ENCODE measurements at places on chromosomes 16 and 17. TPM values are rescaled to one million over a fixed set of nuclear protein-coding genes. Genes with fewer than 3 reads are reported as not detected.

The EPX gene
- total RNA-seq: 0.19 TPM

The KCNJ16 gene
- total RNA-seq: 281 TPM

The CDRT15 gene
- not detected for total RNA-seq

The VPS9D1 gene
- total RNA-seq: 24.4 TPM

The CIITA gene
- 50.5 TPM for total RNA-seq

The MMP25 gene
- 1.7 TPM for total RNA-seq

The ADGRG1 gene
- 351 TPM for total RNA-seq

DNA sequence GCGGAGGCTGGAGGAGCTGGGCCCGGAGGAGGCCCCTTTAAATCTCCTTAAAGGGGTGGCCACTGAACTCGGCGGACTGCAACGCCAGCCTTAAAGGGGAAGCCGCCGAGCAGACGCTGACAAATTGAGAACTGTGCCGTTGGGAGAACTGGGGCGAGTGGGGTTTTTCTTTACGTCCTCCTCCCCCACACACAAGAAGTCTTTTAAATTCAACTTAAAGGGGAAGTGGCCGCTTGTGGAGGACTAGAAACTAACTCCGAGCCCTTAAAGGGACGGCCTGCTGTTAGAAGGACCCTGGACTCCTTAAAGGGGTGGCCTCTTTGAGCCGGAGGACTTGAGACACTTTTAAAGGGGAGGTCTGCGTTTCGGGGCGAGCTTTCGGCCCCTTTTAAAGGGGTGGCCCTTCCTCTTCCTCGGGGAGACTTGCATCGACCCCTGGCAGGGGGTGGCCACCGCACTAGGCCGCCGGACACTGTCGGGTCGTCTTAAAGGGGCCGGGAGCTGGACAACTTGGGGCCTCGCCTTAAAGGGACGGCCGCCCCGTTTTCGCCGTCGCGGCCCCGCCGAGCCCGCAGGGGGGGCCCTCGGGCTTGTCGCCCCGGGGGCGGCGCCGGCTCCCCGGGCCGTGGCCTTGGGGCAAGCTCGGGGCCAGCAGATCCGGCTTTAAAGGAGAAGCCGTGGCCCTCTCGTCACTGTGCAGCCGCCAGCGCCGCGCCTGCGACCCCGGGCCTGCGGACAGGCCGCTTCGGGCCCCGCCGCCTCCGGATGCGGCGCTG is 688 bp downstream of the FBRS start:
- peak overlapping the region; percentile 94 for H3K4me3 ChIP-seq
- H3K27me3 ChIP-seq: no peaks in the 10 kb centered on the region
- H3K36me3 ChIP-seq: peaks cover 13% of the 10 kb centered on the region
- peaks cover 3% of the 10 kb centered on the region for H3K4me1 ChIP-seq
- H3K27ac ChIP-seq: peak overlapping the region; percentile 100

DNA sequence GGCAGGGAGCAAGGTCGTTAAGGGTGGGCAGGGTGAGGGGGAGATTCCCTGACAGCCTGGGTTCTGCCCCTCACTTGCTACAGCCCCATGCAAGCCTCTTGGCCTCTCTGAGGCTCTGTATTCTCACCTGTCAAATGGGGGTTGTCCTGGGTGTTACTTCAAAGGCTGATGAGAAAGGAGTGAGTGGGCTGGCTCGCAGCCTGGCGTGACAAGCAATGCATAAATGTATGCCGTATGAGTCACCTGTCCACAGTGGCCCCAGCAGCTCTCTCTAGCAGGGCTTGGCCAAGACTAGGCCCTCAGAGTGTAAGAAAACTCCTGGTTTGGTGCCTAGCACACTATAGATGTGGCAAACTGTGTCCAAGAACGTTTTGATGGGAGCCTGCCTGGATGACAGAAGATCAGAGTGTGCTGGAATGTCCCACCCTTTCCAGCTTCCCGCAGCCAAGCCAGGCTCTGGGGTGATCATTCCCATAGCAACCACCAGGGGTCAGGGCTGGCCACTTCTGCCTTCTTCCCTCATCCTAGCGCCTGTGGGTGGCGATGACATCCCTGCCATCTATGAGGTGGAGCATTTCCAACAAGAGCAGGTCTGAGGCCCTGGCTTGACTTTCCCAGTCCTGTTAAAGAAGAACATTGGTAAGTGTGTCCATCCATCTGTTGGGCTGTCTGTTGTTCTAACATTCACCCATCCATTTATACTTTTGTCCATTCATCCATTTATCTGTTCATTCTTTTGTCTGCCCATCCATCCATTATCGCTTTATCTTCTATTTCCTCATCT is 37.2 kb upstream of the ADGRG1 start:
- H3K4me1 ChIP-seq: peaks cover 6% of the 10 kb centered on the region
- H3K27ac ChIP-seq: no peak overlapping the region
- peak; percentile 88 for DNase-seq
- H3K27me3 ChIP-seq: no peaks in the 10 kb centered on the region
- H3K36me3 ChIP-seq: no peaks in the 10 kb centered on the region

DNA sequence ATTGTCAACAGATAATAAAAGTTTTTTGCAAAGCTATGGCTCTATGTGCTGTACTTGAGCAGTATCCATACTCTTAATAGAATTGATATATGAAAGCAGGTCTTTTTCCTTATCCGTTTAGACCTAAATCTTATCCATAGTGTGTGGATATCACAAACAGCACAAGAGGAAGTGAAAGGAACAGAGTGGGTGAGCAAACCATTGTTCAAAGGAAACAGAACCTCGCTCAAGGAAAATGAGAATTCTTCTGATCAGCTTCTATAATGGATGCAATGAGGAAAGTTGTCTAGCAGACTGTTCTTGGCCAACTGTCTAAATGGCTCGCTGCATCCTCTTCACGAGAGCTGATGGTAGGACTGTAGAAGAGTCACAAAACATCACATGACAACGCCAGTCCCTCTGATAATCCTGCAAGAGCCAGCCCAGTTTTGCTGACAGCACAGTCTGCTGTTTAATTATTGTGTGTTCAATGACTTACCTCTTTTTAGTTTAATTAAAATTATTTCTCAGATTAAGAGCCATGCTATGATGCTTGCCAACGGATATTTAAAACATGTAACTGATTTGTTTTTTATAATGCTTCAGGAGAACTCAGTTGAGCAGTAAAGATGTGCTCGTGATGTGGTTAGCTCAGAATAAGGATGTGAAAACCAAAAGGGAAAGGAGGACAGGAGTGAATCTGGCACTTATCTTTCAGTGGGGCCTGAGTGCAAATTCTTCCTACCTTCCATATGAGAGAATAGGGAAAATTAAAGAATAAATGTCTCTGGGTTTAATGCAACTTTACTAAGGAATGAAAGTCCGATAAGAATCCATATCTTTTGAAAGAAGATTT is 38.5 kb downstream of the WWOX start:
- no peak for DNase-seq
- H3K36me3 ChIP-seq: no peaks in the 10 kb centered on the region
- H3K27me3 ChIP-seq: no peaks in the 10 kb centered on the region
- H3K4me3 ChIP-seq: no peak overlapping the region

- H3K27ac ChIP-seq: peak overlapping the region; percentile 95
- H3K36me3 ChIP-seq: no peaks in the 10 kb centered on the region
- H3K27me3 ChIP-seq: no peaks in the 10 kb centered on the region
- H3K4me1 ChIP-seq: peaks cover 8% of the 10 kb centered on the region
- no peak for DNase-seq
These were observed 1.2 kb downstream of the NFATC3 start for GRCh38 chr16:68086336-68086841.

- no peak overlapping the region for H3K27ac ChIP-seq
- H3K27me3 ChIP-seq: no peaks in the 10 kb centered on the region
- no peak overlapping the region for H3K4me3 ChIP-seq
- peaks cover 4% of the 10 kb centered on the region for H3K4me1 ChIP-seq
These were observed 132.3 kb upstream of the FAM20A start for GRCh38 chr17:68733241-68734176.

DNA sequence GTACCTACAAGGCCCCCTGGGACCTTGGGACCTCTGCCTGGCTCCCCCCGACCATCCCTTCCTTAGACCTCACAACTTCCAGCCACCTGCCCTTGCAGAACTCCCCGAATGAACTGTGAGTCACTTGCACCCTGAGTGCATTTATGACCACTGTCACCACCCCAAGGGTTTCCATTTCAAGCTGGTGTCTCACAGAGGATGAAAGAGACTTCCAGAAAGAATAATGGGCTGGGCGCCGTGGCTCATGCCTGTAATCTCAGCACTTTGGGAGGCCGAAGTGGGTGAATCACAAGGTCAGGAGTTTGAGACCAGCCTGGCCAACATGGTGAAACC is 124.5 kb upstream of the CIBAR2 start:
- peaks cover 2% of the 10 kb centered on the region for H3K4me1 ChIP-seq
- H3K27ac ChIP-seq: no peak overlapping the region
- DNase-seq: no peak
- no peaks in the 10 kb centered on the region for H3K27me3 ChIP-seq
- H3K36me3 ChIP-seq: no peaks in the 10 kb centered on the region

DNA sequence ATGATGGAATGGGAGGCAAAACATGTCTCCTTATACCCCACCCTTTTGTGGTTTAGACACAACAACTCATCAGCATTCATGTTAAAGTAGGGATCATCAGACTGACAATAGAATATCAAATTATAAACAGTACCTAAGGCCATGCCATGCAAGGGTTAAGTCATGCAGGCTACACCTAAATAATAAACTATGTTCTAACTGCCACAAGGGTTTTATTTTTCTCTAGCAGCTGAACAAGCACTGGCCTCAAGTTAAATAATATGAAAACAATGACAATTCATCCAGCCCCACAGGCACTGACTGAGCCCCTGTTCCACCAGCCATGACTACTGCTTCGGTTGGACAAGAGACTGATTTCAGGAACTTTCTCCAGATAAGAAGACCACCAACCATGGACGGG is 164.5 kb upstream of the PIRT start:
- no peaks in the 10 kb centered on the region for H3K4me1 ChIP-seq
- no peak overlapping the region for H3K4me3 ChIP-seq
- no peaks in the 10 kb centered on the region for H3K36me3 ChIP-seq
- H3K27ac ChIP-seq: no peak overlapping the region
- no peak for DNase-seq

DNA sequence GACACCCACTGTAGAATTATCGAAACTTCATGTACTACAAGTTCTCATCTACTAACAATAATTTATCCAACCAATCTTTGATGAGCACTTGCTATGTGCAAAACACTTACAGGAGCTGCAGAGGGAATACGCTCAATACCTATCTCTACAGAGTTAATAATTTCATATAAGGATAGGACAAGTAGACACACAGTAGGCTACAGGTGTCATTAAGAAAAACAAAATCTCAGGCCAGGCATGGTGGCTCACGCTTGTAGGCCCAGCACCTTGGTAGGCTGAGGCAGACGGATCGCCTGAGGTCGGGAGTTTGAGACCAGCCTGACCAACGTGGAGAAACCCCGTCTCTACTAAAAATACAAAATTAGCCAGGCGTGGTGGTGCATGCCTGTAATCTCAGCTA is 91.3 kb upstream of the PLEKHM1 start:
- DNase-seq: no peak
- no peaks in the 10 kb centered on the region for H3K36me3 ChIP-seq

- no peaks in the 10 kb centered on the region for H3K27me3 ChIP-seq
- H3K4me3 ChIP-seq: no peak overlapping the region
- no peaks in the 10 kb centered on the region for H3K4me1 ChIP-seq
- no peaks in the 10 kb centered on the region for H3K36me3 ChIP-seq
- DNase-seq: no peak
- H3K27ac ChIP-seq: no peak overlapping the region
These were observed 247.8 kb downstream of the ENGASE start for GRCh38 chr17:79322211-79323123.

DNA sequence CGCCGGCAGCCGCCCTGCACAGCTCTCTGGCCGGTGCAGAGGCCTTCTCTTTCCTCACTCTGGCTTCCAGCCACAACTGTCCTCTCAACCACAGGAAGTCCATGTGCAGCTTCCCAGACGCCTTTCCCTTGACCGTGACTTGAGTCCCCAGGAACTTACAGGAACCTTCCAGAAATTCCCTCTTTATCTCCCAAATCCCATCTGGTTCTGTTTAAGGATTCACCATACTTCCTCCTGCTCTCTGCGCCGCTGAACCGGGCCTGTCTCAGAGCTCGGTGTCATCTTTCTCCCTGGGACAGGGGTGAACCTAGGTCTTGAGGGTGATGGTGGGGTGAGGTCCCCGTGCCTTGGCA is 65.2 kb upstream of the ZNF469 start:
- H3K4me1 ChIP-seq: no peaks in the 10 kb centered on the region
- H3K27ac ChIP-seq: no peak overlapping the region
- H3K27me3 ChIP-seq: no peaks in the 10 kb centered on the region
- H3K36me3 ChIP-seq: no peaks in the 10 kb centered on the region

DNA sequence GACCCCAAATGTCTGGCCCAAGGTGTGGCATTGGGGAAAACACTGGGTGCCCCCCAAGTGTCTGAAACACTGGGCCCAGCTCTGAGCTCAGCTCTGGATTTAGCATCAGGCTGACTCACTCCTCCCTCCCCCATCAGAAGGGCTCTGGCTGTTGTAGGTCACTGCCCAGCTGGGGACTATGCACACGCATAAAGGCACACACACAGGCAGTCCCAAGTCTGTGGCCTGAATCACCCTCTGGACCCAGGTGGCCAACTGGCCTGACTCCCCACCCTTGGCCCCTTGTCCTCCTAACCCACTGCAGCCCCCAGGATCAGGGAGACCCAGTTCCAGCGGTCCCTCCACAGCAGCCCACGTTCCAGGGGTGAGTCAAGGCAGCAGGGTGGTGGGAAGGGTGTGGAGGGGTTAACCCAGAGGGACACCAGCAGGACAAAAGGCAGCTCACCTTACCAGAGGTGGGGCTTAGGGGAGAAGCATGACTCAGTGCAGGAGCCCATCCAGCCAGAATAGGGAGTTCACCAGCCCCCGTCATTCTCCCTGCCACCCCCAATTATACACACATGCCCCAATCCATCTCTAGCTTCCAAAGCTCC is 47.0 kb downstream of the MYO18A start:
- H3K36me3 ChIP-seq: no peaks in the 10 kb centered on the region
- peak overlapping the region; percentile 4 for H3K27ac ChIP-seq

DNA sequence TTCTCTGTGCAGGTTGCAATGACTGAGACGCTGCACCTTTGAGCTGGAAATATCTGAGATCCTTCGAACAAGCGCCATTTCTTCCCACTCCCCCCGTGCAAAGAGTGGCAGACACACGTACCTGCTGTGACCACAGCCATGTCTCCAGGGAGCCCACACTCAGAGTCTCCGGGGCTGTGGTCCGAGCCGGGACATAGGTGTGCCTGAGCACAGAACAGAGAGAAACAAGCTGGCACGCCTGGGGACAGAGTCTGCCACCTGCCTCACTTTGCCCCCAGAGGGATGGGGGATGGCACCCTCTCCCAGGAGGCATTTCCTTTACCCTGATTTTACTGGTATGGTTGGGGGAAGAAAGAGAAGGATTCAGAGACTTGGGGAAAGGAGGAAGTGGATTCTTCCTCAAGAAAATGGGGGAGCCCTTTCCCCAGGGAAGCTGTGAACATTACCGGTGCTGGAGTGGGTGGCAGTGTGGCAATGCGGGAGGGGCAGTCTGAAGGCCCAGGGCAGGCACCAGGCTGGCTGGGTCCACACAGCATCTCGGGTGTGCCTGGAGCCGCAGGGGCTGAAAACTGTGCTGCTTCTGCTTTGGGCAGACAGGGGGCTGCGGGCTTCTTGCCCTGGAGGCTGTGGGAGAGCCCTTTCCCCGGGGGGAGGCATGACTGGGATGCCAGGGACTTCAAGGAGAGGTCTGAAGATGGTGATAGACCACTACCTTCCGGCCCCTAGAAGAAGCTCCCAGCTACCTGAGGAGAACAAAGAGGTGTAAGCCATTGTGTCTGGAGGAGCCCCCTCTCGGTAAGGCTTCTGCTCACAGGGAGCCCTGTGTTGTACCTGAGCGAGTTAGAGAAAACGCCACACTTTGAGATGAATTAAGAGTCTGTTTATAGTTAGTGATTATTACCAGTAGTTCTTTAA is 6.6 kb upstream of the PIK3R6 start:
- no peaks in the 10 kb centered on the region for H3K36me3 ChIP-seq
- H3K27me3 ChIP-seq: no peaks in the 10 kb centered on the region
- H3K27ac ChIP-seq: no peak overlapping the region
- no peak for DNase-seq

Measured in kidney (tissue), 22 donors.